ENCODE measurements at places on chromosomes 1 and 21. TPM values are rescaled to one million over a fixed set of nuclear protein-coding genes. Genes with fewer than 3 reads are reported as not detected.

Gene SELL
- not detected for total RNA-seq

Gene CCDC17
- 14.9 TPM for total RNA-seq

Gene VANGL1
- total RNA-seq = 6.2 TPM

Gene MPL
- not detected for total RNA-seq

Gene F5
- 0.18 TPM for total RNA-seq

Gene CDK11A
- 129 TPM for total RNA-seq

Gene CLEC20A
- not detected for total RNA-seq

Gene GPR61
- total RNA-seq = not detected

Gene HCRTR1
- not detected for total RNA-seq

All from Peyer's patch (tissue), 4 donors.